ENCODE measurements at places on chromosomes 13 and 19. TPM values are rescaled to one million over a fixed set of nuclear protein-coding genes. Genes with fewer than 3 reads are reported as not detected.
A peak's percentile ranks its signal among the peaks of the same experiment; 100 is the strongest.

The KIRREL2 gene
- total RNA-seq, result 0.83 TPM

The ATP7B gene
- total RNA-seq, result 2.3 TPM

The KRTDAP gene
- not detected for total RNA-seq

The CYP2A7 gene
- not detected for total RNA-seq

The ZNF610 gene
- 1.3 TPM for total RNA-seq

The SPC24 gene
- 109 TPM for total RNA-seq

- DNase-seq, result no peak
These were observed 6.2 kb upstream of the SMG9 start for GRCh38 chr19:43760941-43761340.

DNA sequence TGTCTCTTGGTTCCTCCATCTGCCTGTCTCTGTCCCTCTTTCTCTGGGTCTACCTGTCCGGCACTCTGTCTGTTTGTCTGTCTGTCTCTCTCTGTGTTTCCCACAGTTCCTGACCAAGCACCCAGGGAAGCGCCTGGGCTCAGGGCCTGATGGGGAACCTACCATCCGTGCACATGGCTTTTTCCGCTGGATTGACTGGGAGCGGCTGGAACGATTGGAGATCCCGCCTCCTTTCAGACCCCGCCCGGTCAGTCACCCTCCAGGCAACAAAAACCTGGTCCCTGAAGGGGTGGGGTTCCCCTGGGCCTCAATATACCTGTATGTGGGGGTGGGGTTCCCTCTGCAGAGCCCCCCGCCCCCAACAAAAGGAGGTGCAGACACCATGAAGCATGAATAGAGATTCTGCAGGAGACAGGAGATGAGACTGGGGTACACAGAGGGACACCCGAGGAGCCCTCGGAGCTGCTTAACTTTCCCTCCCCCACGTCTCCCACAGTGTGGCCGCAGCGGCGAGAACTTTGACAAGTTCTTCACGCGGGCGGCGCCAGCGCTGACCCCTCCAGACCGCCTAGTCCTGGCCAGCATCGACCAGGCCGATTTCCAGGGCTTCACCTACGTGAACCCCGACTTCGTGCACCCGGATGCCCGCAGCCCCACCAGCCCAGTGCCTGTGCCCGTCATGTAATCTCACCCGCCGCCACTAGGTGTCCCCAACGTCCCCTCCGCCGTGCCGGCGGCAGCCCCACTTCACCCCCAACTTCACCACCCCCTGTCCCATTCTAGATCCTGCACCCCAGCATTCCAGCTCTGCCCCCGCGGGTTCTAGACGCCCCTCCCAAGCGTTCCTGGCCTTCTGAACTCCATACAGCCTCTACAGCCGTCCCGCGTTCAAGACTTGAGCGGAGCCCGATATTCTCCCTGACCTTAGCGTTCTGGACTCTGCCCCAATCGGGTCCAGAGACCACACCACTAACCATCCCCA is 2.6 kb upstream of the CACNG7 start:
- no peak for DNase-seq

GRCh38 chr19:5339198-5339949 is 1.2 kb downstream of the PTPRS start:
- DNase-seq, result no peak

DNA sequence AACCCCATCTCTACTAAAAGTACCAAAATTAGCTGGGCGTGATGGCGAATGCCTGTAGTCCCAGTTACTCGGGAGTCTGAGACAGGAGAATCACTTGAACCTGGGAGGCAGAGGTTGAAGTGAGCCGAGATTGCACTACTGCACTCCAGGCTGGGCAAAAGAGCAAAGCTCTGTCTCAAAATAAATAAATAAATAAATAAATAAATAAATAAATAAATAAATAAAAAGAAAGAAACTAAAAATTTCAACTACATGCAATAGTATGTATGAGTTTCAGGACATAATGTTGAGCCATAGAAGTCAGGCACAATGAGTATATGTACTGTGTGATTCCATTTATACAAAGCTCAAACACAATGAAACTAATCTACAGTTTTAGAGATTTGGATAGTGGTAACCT is 12.9 kb upstream of the ZNF780A start:
- no peak for DNase-seq

- DNase-seq, result peak; percentile 99
These were observed 27.7 kb upstream of the MBNL2 start for GRCh38 chr13:97194479-97194878.

DNA sequence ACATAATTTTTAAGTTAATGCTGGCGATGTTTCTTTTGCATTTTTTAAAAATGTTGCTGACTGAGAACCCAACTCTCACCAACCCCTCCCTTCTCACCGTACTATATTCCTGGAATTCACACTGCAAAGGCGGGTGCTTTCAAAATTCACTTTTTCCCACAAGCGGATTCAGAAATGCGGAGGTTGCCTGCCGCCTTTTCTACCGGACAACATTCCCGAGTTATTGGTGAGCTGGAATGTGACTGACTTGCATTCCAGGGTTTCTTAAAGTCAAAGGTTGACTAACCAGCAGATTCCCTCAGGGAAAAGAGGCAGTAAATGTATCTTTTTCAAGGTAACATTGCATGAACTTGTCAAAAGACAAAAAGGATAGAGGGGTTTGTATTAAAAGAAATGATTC is 113.3 kb downstream of the RAB20 start:
- peak; percentile 93 for DNase-seq

DNA sequence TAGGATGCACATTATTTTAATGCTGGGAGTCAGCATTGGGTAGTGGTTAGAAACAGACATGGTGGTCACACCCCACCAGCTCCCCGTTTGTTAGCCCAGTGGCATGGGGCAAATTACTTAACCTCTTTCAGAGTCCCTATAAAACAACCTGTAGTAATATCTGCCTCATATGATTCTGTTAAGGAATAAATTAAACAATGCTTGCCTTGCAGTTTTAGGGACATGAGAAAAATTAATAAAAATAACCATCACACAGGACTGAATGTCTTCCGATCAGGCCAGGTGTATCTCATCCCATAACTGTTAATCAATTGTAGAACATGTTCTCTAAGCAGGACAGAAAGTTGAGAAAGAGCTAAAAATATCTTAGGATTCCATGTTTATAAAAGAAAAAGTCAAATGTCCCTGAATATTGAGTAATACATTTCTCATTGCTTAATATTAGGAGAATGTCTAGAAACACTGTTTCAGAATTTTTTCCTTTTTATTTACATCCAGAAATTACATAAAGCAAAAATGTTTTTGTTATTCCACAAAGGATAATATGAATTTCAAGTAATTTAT is 196.5 kb downstream of the GPC6 start:
- no peak for DNase-seq

DNA sequence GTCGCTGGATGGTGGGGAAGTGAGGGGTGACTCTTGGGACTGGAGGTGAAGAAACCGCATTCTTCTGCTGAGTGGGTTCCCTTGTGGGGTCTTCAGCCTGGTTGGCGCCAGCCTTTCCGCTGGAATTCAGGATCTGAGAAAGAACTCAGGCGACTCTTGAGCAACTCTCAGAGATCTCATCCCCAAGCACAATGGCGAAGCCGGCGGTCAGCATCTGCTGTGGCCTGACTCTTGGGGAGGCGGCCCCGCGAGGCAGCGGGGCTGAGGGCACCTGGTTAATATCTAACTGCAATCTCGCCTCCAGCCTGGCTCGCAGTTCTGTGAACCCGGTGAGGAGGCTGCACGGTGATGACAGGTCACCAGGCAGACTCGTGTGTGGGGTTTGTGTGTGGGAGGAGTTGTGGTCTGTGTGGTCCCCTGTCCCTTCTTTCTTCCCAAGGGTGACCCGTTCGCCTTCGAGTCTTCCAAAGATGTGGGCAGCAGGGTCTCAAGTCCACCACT is 883 bp downstream of the ZNF441 start:
- DNase-seq, result peak; percentile 18

- DNase-seq, result no peak
These were observed 9.0 kb downstream of the TNFSF14 start for GRCh38 chr19:6660930-6661329.

GRCh38 chr19:45098521-45099466 is 5.8 kb downstream of the PPP1R37 start:
- DNase-seq, result peak; percentile 7

DNA sequence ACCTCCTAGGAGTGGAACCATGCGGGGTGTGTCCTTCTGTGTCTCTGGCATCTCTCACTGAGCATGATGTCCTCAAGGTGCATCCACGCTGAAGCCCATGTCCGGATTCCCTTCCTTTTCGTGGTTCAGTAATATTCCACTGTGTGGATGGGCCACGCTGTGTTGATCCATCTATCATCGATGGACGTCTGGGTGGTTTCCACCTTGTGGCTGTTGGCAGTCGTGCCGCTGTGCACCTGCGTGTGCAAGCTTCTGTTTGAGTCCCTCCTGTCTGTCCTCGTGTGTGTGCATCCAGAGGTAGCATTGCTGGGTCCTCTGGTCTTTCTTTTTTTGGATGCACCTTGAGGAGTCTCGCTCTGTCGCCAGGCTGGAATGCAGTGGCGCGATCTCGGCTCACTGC is 11.2 kb upstream of the GNA15 start:
- DNase-seq, result no peak

DNA sequence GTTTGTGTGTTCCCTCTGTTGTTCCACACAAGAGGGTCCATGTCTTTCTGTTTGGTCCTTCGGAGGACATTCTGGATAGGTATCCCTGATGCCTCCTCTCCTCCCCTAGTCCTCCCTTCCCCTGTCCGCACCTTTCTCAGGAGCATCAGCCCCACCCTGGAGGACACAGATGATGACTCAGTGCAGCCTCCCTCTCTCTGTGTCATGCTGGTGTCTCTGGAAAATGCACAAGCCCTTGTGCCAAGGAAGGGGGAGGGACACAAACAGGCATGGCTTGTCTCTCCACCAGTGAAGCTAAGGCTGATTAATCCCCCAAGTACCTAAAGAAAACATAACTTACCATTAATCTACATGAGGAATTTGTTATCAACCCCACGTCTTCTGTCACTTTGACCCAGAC is 16.2 kb upstream of the TNFRSF19 start:
- peak; percentile 45 for DNase-seq

- no peak for DNase-seq
These were observed 3.0 kb downstream of the PTOV1 start for GRCh38 chr19:49853852-49854377.

DNA sequence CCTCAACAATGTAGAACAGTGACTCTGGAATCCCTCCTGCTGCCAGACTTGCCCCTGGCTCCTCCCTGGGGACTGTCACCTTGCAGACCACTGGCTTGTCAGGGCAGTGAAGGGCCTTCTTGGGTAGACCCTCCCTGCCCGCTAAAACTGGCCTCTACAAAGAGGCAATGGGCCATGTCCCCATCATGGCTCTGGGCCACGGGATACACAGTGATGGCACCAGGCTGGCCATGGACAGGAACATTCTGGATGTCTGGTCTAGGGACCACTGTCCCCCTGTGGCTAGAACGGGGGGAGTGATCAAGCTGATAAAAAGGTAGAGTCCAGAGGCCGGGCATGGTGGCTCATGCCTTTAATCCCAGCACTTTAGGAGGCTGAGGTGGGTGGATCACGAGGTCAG is 60.9 kb downstream of the ACSBG2 start:
- DNase-seq, result no peak

All from A172 (cell line).